ENCODE measurements at places on chromosomes 12 and 14.

GRCh38 chr12:93121729-93122488 is 192.8 kb upstream of the EEA1 start:
- DNase-seq = no peak

DNA sequence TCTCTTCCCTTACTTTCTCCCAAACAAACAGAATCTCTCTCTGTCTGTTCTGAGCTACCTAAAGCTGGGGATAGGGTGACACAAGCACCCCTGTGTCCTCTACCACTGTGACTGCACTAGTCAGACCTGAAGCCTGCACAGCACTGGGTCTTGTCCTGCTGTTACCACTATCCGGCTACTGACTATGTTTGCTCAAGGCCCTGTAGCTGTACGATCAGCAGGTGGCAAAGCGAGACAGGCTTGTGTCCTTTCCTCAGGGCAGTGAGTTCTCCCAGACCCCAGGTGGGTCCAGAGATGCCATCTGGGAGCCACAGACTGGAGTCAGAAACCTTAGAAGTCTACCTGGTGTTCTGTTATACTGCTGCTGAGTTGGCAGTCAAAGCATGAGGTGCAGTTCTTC is 116.4 kb downstream of the NUBPL start:
- no peak for DNase-seq

DNA sequence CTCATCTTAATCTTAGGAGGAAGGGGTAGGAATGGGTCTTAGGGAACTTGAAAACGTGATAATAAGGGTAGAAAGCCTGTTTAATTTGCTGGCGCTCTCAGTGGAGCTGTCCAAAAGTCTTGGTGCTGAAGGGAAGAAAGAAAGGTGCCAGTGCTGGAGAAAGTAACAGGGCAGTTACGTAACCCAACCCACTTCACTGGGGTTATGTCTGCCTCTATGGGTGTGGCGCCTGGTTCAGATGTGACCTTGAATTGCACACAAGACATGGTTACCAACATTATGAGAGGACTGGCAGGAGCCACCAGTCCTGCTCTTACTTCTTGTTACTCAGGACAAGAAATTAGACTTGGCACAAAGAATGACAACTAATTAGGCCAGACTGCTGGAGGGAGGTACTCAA is 18.6 kb upstream of the GPATCH2L start:
- peak; percentile 62 for DNase-seq

DNA sequence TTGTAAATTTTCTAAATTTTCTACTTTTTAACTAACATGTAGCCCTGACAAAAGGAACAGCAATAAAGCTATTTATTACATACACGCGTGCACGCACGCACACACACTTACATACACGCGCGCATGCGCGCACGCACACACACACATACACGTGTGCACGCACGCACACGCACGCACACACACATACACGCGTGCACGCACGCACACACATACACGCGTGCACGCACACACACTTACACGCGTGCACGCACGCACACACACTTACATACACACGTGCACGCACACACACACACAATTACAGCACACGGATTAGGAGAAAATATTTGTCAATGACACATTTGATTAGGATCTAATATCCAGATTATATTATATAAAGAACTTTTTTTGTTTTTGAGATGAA is 27.9 kb downstream of the DHX37 start:
- DNase-seq = no peak
